Left renal cortex interstitium (tissue), 4 donors: ENCODE measurements at places on chromosomes 13 and 19. TPM values are rescaled to one million over a fixed set of nuclear protein-coding genes. Genes with fewer than 3 reads are reported as not detected.

DNA sequence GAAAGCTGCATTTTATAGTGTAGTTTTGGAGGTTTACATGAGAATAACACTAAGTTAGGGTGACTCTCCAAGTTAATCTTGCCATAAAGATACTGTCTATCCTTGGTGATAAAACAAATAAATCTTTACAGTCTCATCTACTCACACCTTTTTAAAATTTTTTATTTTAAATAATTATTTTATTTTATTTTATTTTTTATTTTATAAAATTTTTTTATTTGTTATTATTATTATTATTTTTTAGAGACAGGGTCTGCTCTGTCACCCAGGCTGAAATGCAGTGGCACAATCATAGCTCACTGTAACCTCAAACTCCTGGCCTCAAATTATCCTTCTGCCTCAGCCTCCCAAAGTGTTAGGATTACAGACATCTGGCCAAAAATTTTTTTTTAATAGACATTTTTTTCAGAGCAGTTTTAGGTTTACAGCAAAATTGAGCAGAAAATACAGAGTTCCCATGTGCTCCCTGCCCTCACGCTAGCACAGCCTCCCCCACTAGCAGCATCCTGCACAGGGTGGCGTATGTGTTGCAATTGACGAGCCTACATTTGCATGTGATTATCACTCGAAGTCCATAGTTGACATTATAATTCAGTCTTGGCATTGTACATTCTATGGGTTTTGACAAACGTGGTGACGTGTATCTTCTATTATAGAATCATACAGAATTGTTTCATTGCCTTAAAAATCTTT lies 41.0 kb downstream of the RASL11A start:
- no peak for DNase-seq

DNA sequence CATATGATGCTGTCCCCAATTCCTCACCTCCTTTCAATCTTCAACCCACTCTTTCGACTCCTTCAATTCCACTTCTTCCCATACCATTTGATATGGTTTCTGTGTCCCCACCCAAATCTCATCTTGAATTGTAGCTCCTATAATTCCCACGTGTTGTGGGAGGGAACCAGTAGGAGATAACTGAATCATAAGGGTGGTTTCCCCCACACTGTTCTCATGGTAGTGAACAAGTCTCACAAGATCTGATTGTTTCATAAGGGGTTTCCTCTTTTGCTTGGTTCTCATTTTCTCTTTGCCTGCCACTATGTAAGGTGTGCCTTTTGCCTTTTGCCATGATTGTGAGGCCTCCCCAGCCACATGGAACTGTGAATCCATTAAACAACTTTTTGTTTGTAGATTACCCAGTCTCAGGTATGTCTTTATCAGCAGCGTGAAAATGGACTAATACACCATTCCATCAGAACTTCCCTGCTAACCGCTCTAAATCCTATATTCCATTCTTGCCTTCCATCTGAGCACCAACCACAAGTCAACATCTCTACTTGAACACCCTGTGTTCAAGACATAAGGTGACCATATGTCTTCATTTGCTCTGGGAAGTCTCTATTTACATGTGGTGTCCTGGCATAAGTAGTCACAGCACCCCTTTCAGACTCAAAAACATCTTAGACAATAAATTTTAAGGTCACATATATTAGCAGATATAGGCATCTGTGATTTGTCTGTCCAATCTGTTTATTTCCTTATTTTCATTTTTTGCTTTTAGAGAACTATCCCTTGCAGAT lies 122.9 kb downstream of the TSHZ3 start:
- no peak for DNase-seq

Gene NLRP11
- polyA plus RNA-seq: 0.08 TPM

DNA sequence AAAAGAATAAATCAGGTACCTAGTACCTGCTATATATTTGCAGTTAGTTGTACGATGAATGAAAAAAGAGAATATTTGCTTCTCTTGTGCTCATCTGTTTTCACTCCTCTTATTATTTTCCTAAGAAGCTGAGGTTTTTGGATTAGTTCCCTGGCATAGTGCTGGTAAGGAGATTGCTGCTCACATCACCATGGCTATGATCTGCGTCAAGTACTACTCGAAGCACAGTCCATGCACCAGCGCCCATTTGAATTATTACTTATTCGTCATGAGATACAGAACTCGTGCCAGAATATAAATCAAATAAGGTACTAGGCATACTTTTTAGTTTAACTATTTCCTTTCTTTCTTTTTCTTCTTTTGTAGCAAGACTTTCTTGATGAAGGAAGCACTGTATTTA lies 7.1 kb downstream of the SERTM1 start:
- no peak for DNase-seq

GRCh38 chr13:75801388-75801945 lies 165.3 kb downstream of the LMO7 start:
- DNase-seq: no peak

Gene PALM3
- polyA plus RNA-seq: 22.9 TPM

Gene IL4I1
- 2.8 TPM for polyA plus RNA-seq

- DNase-seq: no peak
Observed at GRCh38 chr19:32296694-32297093, 48.7 kb upstream of the ZNF507 start.

DNA sequence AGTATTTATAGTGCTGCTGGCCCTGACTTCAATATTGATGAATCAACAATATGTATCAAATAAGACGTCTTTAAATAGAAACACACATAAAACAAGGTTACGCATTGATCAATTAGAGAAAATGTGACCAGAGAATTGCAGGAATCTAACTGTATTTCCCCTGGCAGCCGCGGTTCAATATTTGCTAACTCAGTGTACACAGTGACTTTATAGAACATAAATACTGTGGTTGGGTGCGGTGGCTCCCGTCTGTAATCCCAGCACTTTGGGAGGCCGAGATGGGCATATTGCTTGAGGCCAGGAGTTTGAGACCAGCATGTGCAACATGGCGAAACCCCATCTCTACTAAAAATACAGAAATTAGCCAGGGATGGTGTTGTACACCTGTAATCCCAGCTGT lies 22.8 kb upstream of the UPF3A start:
- no peak for DNase-seq

DNA sequence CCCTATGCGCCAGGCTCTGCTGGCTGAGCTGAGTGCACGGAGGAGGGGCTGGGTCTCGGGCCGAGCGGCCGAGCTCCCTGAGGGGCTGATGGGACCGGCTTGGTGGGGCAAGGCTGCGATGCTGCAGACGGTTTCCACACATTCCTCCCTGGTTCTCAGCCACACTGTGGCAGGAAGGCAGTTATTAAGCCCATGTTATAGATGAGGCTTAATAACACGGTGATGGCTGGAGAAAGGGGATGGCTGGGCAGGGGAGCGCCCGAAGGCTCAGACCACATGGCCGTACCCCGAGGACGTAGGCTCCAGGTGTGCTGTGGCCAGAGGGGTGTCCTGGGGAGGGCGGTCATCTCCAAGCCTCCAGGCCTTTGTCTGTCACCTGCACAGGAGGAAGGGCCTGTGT lies 58.6 kb downstream of the MCF2L start:
- no peak for DNase-seq

Gene CNFN
- 2.3 TPM for polyA plus RNA-seq

DNA sequence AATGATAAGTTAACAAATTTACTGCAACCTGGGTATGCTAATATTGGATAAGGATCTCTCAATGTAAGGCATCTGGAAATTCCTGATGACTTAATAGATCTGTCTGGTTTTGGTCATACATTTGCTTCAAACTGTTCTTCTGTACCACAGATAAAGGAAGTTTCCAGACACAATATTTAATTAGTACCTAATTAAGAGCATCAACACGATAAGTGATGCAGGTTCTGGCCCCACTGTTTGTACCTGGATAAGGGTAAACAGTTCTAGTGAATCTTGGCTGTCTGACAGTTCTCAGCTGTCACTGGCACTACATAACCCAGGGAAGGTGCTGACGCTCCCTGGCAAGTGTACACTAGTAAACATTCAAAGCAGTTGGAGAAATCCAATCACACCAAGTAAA lies 165.6 kb downstream of the MZT1 start:
- DNase-seq: no peak

DNA sequence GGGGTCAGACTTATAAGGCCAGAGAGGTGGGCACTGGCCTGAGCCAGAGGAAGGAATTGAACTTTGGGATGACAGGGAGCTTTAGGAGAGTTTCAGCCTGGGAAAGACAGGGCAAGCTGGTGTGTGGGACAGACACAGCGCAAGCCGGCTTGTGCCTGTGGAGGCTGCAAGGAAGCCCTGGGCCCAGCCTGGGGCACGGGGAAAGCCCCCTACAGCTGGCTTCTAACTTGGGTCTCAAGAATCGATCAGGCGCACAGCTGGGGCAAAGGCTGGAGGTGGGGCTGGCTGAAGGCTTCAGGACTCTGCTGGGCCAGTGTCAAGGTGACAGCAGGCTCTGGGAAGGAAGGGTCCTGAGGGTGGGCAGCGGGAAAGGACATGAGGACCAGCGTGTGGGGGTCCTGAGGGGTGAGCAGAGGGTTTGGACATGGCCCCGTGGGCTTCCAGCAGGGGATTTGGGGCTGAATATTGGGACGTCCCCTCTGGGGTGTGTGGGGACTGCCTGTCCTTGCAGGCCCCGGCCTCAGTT lies 3.0 kb downstream of the PTOV1 start:
- DNase-seq: no peak

Gene DACT3
- 33.8 TPM for polyA plus RNA-seq

Gene ZNF90
- 18.1 TPM for polyA plus RNA-seq

- no peak for DNase-seq
Observed at GRCh38 chr19:19385896-19386869, 19.3 kb upstream of the GATAD2A start.

- no peak for DNase-seq
Observed at GRCh38 chr13:31591642-31592233, 147.6 kb upstream of the RXFP2 start.

GRCh38 chr19:13299838-13300237 lies 149.6 kb downstream of the IER2 start:
- DNase-seq: no peak

- no peak for DNase-seq
Observed at GRCh38 chr13:40087091-40088002, 431.9 kb downstream of the COG6 start.

DNA sequence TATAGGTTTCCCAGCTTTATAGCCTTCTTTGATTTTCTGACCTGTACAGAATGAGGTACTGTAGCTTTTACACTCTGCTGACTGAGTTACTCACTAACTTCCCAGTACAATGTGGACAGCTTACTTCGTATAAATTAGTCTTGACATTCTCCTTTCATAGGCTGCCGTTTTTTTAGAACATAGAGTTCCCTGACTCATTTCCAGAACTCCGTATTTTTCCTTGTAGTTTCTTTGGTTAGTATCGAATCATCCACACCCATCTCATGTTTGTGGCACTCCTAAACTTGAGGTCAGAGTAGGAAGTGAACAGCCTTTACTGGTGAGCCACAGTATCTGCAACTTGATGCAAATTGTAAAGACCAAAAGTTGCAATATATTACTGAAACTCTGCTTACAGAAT lies 303.9 kb downstream of the SLITRK5 start:
- no peak for DNase-seq

- DNase-seq: no peak
Observed at GRCh38 chr13:21020581-21020980, 40.8 kb downstream of the LATS2 start.

Gene ZNF628
- 3.9 TPM for polyA plus RNA-seq

Gene SLC27A5
- 13.4 TPM for polyA plus RNA-seq

Gene ATXN8OS
- polyA plus RNA-seq: 0.27 TPM

DNA sequence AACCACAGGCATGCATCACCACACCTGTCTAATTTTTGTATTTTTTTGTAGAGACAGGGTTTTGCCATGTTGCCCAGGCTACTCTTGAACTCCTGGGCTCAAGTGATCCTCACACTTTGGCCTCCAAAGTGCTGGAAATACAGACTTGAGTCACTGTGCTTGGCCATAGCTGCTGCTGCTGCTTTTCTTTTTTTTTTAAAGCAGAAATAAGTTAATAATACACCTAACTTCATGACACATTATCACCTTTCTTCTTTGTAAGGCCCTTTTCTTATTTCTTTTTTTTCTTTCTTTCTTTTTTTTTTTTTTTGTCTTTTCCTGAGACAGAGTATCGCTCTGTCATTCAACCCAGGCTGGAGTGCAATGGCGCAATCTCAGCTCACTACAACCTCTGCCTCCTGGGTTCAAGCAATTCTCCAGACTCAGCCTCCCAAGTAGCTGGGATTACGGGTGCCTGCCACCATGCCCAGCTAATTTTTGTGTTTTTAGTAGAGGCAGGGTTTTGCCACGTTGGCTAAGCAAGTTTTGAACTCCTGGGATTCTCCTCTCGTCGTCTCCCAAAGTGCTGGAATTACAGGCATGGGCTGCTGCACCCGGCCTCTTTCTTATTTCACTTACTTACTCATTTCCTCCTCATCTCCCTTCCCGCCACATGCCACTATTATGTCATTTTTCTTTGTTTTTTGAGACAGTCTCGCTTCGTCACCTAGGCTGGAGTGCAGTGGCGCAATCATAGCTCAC lies 8.7 kb downstream of the SHKBP1 start:
- no peak for DNase-seq

Gene LCP1
- 6.5 TPM for polyA plus RNA-seq

Gene GPR4
- 3.7 TPM for polyA plus RNA-seq

DNA sequence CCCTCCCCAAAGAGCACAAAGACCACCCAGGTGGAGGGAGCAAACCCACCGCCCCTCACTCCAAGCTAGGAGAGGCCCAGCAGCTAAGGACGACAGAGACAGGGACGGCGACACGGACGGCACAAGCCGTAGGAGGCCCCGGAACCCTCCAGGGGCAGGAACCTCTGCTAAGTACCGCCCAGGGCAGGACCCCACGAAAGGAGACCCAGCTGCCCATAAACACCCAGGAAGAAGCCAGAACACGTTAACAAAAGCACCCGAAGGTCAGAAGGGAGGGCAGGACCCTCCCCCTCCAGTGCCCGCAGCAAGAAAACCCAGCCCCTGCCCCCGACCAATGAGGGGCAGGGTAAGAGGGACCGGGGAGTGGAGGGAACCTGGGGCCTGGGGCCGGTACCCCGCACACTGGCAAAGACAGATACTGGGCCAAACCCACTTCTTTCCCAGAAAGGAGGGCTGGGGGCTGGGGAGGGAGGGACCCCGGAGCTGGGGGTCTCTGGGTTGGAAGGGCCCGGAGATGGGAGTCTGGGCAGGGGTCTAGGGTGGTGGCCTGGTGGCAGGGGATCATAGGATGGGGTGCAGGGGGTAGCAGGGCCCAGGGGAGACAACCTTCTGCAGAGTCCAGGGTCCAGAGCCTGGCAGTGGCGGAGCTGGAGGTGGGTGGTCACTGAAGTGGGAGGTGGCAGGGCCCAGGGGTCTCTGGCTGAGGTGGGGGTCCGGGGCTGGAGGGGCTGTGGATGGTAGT lies 2.4 kb downstream of the BTBD2 start:
- DNase-seq: no peak
